ENCODE measurements at places on chromosomes 3 and 15.

DNA sequence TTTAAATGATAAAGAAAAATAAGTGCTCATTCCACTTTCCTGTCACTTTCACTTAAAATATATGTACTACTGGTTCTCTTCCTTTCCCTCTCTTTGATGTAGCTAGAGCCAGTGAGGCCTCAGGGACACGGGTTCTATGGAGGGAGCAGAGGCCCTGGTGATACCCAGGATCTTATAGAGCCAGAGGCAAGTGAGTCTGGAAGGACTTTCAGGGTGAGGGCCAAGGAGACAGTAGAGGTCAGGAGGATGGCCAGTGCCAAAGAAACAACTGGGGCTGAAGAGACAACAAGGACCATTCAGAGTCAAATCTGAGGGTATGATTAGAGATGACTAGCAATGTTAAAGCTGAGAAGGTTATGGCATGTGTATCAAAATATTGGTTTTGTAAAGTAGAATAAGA lies 124.1 kb upstream of the GOLGA6L6 start:
- no peak for DNase-seq

GRCh38 chr3:46614431-46614830 lies 2.1 kb downstream of the FAM240A start:
- DNase-seq, result no peak

DNA sequence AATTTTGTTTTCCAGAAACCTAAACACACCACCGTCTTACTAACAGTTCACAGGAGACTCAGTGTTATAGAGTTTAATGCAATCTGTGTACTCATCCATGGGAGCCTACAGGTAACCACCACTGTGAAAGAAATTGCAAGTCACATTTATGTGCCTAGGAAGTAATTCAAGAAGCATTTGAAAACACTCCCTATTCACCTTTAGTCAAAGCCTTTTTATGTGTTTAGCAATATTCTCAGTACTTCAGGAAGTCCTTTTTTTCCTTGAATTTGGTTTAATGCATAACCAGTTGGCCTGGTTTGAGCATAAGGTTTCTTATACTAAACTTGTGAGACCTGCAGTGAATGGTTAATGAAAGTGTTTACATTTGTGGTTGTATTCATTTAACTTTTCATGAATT lies 346.1 kb downstream of the CHST2 start:
- no peak for DNase-seq

DNA sequence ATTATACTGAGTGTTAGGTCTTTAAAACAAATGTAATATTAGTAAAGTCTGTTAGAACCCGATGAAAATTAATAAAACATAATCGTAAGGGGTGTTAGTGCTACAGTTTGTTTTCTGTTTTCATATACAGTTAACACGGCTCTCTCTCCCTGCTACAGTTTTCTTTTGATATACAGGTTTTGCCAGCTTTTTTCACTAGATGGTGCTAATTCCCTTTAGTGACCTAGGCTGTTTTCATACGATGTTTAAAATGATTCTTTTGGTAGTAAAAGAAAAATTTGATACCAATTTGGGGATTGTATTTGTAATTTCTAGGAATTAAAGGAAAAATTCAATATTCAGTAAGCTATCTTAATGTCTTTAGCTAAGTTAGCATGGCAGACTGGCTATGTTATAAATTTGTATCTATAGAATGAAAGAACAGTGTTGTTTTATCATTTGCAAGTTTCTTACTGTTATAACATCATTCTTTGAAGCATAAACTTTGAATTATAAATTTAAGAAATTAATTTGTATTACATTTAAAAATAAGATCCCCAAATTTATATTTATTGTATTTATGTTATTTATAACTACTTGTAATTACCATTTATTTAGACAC lies 11.5 kb downstream of the APH1B start:
- no peak for DNase-seq

DNA sequence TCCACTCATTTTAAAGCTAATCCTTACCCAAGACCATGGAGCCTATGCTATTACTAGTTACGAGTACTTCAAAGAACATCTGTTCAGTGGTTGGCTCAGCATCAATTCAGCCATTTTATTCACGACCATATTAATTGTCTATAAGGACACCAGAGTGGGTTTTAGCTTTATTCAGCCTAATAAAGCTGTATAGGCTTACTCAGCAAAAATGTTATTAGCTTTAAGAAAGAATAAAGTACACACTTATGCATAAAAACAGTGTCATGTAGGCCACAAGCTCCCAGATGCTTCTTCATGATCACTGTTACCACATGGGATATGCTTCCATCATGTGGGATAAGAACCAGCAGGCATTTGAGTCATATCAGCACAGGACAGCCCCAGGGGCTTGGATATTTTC lies 87.4 kb upstream of the GPR149 start:
- no peak for DNase-seq

DNA sequence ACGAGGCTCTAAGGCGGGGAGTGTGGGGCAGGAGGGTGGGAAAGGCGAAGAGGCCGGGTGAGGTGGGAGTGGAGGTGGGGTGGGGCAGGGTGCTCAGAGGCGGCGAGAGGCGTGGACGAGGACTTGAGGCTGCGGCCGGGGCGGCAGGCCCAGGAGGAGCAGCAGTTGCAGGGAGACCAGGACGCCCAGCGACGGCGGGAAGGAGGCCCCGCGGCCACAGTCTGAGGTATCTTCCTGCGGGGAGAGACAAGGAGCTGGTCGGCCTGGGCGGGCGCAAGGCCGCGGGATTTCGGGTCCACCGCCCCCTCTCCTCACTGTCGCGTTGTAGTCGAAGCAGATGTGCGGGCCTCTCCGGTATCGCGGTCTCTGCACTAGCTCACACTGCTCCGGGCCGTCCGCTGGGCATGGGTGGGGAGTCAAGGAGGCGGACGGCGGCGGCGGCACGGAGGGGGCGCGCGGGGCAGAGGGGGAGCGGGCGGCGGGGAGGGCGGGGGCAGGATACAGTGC lies 5.3 kb upstream of the TMEM115 start:
- DNase-seq, result no peak

- DNase-seq, result no peak
Observed at GRCh38 chr3:172034786-172035685, 4.3 kb upstream of the FNDC3B start.

DNA sequence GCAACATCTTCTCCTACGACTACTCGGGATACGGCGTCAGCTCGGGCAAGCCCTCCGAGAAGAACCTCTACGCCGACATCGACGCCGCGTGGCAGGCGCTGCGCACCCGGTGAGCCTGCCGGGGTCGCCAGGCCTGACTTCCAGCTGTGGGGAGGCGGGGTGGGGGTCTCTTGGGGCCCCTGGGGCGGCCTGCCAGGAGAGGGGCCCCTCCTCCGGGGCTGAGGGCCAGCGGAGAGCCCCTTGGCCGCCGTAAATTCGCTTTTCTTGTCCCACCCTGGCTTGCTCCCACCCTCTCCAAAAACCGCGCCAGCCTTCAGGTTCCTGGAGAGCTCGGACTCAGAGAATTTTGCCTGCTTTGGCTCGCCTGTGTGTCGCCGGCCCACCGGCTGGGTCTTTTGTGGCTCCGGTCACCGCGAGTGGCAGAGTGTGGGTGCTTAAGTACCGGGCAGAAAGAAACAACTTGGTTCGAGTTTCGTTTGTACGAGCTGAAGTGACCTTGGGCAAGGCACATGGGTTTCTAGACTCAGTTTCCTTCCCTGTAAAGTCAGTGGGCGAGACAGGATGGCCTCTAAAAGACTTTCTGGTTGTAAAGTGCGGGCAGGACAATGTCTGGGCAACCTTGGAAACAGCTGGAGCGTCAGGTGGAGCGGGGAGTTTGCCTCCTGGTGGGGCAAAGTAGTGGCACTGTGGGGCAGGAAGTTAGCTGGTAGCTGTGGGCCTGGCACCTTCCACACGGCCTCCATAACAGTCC lies 976 bp downstream of the ABHD17C start:
- DNase-seq, result peak; percentile 6

GRCh38 chr3:145383416-145383815 lies 777.6 kb downstream of the PLOD2 start:
- DNase-seq, result no peak

- DNase-seq, result no peak
Observed at GRCh38 chr3:157585386-157585785, 82.2 kb upstream of the VEPH1 start.

- no peak for DNase-seq
Observed at GRCh38 chr3:134366928-134367811, 7.1 kb downstream of the AMOTL2 start.

DNA sequence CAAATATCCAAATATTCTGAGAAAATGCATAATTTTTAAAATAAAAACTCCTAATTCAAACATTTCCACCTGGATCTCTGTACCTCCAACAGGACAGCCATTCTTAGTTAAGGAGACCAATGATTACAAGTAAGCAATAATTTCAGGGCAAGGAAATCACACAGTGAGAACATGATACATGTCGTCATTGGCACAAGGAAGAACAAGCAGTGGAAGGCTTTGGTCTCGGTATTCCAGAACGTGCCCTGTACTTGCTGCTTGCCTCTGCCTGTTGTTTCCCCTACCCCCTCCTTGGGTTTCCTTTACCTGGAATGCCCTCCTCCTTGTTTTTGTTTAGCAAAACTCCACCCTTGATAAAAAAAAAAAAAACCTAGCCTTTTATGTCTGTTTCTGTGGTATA lies 72.8 kb downstream of the PPM1L start:
- DNase-seq, result no peak

DNA sequence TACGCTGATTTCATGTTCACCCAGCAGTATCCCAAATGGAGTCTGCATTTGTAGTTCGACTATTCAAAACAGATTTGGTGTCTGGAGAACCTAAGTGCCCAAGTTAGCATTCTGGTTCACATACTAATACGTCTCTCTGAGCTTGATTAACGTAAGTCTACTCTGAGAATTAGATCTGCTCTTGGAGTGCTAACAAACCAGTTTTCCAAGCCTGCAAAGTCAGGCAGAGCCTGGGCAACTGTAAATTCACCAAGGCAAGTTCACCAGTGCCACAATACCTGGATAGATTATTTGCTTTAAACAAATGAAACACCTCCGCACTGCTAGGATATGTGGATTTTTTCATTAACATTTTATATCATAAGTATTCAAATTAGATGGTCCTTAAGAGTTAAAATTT lies 912.6 kb downstream of the ROBO1 start:
- DNase-seq, result no peak

DNA sequence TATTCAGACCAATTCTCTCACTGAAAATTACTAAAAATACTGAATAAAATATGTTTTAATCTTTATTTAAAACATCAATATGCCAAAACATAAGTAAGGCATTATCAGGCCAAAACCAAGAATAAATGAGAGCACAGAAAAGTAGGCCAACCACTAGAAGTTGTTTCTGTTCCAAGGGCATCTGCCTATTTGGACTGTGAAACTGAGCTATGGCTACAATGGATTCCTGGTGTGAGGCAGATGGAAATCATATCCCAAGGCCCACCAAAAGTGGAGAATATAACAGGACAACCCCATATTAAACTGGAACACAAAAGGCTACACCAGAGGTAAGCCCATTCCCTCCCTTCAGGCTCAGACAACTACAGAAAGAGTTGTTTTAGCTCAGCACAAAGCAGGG lies 302.8 kb upstream of the IL12A start:
- DNase-seq, result no peak

DNA sequence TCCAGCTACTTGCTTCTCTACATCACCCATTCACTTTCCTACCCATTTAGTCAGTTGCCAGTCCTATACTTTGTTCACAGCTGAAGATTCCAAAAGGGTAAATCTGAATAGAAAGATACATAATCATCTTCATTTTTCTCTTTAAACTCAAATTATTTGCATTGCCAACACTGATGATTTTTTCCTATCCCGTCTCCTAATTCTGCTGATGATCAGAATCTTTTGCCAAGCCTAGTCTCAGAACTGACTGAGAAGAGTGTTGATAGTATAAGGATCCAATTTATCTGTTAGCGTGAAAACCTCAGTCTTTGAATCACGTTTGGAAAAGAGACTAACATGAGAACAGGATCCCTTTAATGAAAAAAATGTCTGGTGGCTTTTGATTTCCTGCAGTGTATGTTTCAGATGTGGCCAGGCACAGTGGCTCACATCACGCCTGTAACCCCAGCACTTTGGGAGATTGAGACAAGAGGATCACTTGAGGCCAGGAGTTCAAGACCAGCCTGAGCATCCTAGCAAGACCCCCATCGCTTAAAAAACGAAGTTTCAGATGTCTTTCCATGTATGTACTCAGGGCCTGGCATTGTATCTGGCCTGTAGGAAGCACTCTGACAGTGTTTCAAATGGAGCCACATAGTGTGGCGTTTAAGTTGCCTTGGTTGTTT lies 169.4 kb downstream of the KLHL25 start:
- no peak for DNase-seq

DNA sequence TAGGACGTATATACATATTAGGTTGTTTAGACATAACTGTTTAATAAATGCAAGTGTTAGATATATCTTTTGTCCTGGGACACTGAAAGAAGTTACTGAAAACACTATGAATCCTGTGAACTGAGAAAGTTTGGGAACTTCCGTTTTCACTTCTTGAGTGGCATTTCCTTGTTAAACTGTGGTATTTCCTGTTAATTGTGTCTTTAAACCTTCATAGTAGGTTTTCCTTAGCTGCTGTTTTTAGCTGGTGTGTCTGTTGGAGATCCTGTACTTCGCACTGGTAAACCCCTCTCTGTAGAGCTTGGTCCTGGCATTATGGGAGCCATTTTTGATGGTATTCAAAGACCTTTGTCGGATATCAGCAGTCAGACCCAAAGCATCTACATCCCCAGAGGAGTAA lies 37.1 kb downstream of the ATP6V1A start:
- DNase-seq, result no peak

DNA sequence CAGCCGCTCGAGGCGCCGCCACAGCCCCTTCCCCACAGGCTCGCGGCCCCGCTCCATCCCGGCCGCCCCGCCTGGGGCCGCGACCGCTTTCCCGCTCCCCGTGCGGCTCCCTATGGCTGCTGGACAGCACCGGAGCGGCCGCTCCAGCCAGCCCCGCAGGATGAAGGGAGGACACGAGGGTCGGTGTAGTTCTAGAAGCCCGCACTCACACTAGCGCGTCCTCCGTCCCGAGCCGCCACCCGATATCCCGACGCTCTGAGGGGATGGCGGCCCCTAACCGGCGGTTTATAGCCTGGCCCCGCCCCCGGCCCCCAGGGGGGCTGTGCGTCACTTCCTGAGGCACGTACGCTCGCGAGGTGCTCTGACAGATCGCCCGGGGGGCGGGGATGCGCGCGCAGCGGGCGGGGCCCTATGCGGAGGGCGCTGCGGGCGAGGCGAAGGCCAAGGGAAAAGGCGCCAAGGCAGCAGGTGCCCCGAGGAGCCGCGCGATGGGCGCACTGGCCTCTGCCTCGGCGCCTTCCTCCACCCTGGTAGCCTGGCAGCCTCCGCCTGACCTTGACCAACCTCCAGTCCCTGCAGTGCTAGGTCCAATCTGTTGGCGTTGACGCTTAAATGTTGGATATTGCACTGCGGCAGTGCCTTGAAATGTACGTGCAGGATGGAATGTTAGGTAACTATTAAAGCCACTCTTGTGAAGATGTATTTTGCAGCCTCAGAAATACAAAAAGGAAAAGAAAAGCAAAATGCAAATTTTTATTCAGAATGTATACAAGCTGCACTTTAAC lies at the start of gene TFRC:
TSS of gene TFRC (minus strand) at position 257 of the 785 bp plus-strand sequence. CDS start 4,991 bp downstream, outside the sequence.
- peak; percentile 97 for DNase-seq

DNA sequence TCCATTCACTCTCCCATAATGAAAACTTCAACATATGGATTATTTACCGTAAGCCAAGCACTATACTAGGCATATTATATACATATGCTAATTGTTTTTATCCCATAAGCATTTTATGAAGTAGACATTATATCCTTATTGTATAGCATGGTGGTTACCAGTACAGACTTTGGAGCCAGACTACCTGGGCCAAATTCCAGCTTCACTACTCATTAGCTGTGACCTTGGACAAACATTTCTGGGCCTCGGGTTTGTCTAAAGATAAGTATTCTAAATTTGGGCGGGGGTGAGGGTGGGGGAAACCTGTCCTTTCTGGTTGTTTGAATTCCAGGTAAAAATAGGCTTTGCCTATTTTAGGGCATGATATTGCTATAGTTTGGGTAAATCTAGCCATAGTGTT lies 66.5 kb upstream of the P2RY1 start:
- DNase-seq, result no peak

All from activated naive CD4-positive, alpha-beta T cell (primary cell).